ENCODE measurements at places on chromosomes 6 and 20.
A peak's percentile ranks its signal among the peaks of the same experiment; 100 is the strongest.

- DNase-seq = peak; percentile 23
These were observed at the start of gene VGLL2 for GRCh38 chr6:117265410-117266256. TSS of gene VGLL2 (plus strand) at chr6:117265558. CDS start at chr6:117265764, 206 bp downstream.

DNA sequence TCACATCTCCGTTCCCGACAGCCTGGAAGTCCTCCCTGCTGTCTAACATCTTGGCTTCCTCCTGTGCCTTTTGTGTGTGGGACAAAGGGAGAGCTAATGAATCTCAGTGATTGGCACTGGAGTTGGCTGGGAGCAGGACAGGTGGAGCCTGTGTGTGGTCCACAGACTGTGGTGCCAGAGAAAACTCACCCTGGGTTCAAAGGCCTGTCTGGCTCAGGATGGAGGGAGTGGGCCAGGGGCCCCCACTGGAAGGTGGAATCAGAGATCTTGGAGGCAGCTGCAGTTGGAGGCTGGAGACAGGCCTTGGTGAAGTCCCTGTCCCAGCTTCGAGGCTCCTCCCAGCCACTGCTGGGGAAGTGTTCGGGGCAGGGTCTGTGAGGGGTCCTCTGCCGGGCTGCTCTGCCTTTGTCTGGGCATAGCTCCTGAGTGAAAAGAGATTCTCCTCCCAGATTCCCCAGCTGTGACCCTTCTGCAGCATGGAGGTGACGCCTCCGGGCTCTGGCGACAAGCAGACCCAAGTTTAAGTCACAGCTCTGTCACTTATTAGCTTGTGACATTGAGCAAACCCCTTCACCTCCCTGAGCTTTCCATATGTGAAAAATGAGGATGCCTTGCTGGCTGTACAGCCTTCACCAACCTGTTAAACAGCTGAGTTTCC, 13.9 kb upstream of the ITPR3 start:
- no peak for DNase-seq

GRCh38 chr6:16136091-16136490, 7.2 kb downstream of the MYLIP start:
- DNase-seq = no peak

DNA sequence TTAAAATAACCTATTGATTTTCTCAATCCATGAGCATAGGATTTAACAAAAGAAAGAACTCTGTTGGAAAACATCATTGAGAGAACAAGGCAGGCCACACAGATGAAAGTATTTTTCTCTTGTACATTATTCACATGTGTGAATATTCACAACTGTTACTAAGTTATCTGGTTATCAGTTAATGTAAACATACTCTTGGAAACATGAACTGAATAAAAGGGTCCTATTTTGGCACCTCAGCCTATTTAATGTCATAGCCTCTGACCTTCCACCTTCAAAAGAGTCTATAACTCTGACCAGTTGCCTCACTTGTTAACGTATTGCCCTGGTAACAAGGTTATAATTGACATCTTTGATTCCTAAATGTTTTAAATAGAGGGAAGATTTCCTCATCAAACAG, 8.1 kb downstream of the SYCP2 start:
- DNase-seq = no peak

- DNase-seq = no peak
These were observed 41.0 kb downstream of the CYP24A1 start for GRCh38 chr20:54132612-54133433.

- DNase-seq = no peak
These were observed 10.7 kb upstream of the LAMP5 start for GRCh38 chr20:9503526-9504245.
